ENCODE measurements at places on chromosomes 13 and 19.

GRCh38 chr19:49362048-49362928 is at the start of gene TEAD2:
Gene TEAD2 (minus strand): TSS chr19:49362416. CDS start chr19:49360075, 2,341 bp downstream.
- no peak for DNase-seq

- no peak for DNase-seq
Measured at GRCh38 chr13:28001049-28001448, 12.6 kb upstream of the URAD start.

GRCh38 chr19:4096049-4096892 is 27.7 kb downstream of the MAP2K2 start:
- no peak for DNase-seq

GRCh38 chr19:43752287-43752875 is 2.4 kb downstream of the SMG9 start:
- DNase-seq, result no peak

DNA sequence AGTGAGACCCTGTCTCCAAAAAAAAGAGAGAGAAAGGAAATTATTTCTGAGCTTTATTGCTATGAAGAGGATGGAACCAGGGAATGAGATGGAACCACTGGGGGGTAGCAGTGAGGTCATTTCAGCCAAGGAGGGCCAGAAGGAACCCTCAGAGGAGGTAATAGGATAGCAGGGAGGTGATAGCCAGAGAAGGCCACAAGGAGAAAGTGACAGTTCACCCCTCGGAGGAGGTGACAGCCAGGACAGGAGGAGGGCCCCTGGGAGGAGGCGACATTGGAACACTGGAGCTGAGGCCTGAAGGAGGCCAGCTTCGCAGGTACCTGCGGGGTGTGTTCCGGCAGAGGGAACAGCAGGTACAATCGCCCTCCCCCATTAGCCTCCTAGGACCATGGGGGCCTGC is 675 bp upstream of the PGPEP1 start:
- no peak for DNase-seq

DNA sequence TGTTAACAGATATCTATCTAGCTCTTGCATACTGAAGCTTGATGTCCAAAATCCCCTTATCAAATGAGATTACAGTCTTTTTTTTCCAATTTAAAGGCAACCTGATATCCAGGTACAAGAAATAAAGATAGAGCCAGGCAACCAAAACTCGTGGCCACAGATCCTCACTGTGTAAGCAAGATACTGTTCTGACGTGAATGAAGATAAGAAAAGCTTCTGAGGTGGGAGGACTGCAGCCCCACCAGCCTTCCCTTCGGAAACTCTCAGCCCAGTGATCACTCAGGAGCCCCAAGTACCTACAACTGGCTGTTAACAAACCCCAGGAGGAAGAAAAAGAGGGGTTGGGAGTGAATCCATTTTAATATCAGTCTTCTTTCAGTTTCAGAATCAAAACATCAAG is 191.6 kb downstream of the EFNB2 start:
- DNase-seq, result no peak

DNA sequence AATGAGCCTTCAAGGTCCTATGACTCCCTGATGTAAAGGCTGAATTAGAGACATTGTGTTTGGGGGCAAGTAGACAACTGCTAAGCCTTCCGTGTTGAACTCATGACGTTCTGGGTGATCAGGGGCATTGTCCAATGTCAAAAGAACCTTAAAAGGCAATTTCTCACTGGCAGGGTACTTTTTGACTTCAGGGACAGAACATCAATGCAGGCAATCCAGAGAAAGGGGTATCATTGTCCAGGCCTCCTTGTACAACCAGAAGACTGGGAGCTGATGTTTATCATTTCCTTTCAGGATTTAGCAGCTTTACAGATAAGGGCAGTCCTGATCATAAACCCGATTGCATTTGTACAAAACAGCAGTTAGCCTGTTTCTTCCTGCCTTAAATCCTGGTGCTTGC is 25.0 kb upstream of the SMAD9 start:
- DNase-seq, result no peak

DNA sequence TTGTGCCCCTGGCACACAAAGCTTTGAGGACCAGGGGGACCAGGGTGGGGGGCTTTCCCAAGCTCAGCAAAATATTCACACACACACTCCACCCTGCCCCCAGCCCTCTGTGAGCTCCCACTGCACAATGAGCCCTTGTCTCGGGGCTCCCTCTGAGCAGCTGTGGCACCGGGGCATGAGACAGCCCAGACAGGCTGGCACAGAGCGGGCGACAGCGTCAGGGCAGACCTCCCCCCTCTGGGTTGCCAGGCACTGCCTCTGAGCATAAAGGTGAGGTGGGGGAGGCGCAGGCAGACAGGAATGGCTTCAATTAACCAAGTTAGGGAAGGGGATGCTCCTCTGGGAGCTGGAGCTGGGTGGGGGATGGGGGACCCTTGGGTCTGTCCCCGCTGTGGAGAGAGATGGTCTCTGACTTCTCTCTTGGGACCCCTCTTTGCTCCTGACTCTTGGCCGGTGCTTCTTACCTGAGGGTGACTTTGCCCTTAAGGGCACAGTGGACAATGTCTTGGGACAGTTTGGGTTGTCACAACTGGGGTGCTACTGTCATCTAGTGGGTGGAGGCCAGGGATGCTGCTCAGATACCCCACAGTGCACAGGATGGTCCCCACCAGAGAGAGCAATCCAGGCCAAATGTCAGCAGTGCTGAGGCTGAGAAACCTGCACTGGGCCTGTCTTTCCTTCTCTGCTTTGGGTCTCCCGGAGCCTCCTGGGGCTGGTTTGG is 30.3 kb downstream of the LYL1 start:
- DNase-seq, result no peak
